ENCODE measurements at places on chromosomes 12 and 14.

GRCh38 chr12:127054531-127054930, 1212.4 kb upstream of the TMEM132C start:
- no peak for DNase-seq

GRCh38 chr12:6198985-6199530, 1.1 kb upstream of the CD9 start:
- no peak for DNase-seq

DNA sequence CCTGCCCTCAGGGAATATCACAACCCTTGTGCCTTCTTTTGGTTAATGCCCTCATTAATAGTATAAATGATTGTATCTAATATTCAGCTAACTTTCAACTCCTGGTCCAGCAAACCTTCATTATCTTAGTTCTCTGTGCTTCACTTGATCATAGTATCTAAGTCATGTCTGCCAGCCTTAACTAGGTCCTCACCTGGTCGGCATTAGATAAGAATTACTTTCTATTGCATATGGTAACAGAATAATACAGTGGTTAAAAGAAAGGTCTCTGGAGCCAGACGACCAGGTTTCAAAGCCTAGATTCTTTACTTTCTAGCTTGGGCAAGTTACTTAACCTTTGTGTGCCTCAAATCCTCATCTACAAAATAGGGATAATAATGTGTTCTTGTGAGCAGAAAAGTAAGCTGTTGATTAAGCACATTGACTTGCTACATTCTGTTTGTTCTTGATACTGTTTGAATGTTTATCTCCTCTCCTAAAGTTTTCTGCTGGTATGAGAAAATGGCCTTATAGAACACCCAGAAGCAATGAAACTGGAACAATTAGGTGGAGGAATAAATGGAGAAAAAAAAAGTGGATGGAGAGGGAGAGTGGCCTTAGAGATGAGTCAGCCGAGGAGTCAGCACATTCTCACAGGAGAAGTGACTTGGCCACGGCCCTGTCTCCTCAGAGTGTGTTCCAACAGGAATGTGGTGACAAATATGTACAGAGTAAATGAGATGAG, 176.1 kb downstream of the SLC25A21 start:
- DNase-seq: no peak

GRCh38 chr14:91284146-91284790, 39.8 kb upstream of the GPR68 start:
- DNase-seq: no peak

GRCh38 chr12:76830436-76830835, 48.4 kb downstream of the CSRP2 start:
- DNase-seq: no peak

GRCh38 chr14:69005432-69006148, 26.5 kb upstream of the ACTN1 start:
- no peak for DNase-seq

GRCh38 chr14:61470961-61471293, 149.5 kb downstream of the PRKCH start:
- DNase-seq: no peak

DNA sequence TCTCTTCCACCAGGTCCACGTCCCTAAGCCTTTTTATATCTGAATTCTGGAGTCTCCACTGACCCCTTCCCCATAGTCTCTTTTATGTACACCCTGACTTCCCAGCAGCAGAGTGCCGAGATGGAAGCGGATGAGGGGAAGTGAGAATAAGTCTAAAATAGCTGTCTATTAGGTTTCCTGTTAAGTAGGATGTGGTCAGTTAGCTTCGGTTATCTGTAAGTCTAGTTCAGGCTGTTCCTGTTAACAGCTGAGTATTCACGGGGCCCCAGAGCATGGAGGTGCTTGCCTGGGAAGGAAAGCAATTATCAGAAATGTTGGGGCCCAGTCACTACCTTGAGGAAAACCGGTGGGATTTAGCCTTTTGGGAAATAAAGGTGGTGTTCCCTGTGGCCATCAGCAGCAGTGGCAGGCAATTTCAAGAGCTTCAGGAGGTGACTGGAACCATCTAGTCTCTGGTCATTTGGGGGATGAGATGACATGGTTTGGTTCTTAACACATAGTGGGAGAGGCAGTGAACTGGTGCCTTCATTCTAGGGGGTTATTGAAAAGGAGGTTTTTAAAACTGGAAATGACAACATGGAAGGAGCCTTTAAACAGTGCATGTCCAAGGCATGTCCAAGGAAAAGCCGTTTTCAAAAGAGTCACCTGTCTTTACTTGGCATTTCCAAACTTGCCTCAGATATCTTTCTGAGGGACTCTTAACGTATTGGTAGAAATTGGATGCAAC, 21.8 kb downstream of the CHST11 start:
- no peak for DNase-seq

- no peak for DNase-seq
These were observed 12.6 kb upstream of the PLEKHD1 start for GRCh38 chr14:69471916-69472315.

DNA sequence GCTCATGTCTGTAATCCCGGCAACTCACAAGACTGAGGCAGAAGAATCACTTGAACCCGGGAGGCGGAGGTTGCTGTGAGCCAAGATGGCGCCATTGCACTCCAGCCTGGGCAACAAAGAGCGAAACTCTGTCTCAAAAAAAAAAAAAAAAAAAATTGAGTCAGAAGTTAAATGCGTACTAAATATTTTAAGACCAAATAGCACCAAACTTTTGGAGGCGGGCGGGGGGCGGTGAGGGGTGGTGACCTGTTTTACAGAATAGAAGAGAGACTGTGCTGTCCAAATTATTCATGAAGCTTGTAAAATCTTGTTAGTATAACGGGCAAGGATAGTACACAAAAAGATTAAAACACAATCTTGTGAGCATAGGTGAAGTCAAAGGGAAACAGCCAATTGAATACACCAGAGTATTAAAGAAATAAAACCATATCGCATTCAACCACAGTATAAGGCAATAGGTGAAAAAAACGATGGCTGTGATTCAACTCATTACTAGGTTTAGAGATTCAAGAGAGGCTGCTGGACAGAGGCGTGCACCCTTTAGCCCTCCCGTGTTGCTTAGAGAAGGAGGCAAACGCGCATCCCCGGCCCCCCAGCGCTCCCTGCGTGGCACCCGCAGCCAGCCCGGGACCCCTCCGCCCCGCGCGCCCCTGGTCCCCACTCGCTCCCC, 571 bp downstream of the ZNF891 start:
- no peak for DNase-seq

GRCh38 chr12:63164911-63165310, 13.9 kb upstream of the AVPR1A start:
- no peak for DNase-seq

DNA sequence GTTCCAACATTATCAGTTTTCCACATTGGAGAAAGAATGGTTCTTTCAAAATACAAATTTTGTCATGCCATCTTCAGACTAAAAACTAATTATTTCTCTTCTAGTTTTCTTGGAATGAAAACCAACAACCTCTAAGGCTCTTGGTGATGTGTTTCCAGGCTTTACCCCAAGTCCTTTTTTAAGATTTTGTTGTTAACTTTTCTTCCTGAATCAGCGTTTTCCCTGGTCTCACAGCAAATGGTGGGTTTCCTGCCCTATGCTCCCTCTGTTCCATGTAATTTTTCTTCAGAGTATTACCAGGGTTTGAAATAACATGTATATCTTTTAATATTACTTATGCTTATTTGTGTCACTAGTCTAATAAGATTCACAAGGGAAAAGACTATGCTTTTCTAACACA, 1311.9 kb downstream of the LRFN5 start:
- no peak for DNase-seq

DNA sequence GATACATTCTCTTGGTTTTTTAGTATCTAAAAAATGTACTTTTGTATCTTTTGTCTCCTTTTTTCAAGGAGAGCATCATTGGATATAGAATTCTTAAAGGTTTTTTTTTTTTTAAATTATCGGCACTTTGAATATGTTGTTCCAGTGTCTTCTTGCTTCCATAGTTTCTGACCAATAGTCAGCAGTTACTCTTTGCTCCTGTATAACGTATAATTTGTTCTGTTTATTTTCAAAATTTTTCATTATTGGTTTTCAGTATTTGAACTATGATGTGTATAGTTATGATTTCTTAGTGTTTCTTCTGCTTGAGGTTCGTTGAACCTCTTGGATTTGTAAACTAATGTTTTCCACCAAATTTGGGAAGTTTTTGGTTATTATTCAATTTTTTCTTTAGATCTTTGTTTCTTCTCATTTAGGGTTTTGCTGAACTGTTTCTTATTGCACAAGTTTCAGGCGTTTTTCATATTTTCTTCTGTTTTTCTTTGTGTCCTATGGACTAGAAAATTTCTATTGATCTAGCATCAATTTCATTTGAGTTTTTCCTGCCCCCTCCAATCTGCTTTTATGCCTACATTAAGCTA, 93.9 kb downstream of the PLBD1 start:
- no peak for DNase-seq

DNA sequence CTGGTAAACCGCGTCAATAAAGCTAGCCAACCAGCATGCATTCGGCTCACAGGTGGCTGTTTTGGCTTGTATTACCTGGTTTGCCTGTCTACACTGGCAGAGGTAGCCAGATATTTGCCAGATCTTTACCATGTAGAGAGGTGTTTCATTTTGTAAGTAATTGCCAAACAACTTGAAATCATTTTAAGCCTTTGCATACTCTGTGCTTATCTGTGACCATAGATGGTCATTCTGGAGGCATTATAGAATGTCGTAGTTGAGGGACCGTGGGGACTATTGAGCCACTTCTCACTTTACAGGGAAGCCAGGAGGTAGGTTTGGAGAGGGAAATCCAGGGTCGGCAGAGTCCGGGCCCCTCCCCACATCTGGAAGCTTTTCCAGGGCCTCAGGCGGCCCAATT, 5.9 kb downstream of the ADGRD1 start:
- no peak for DNase-seq

- no peak for DNase-seq
These were observed 11.2 kb upstream of the LBHD2 start for GRCh38 chr14:103072595-103073366.

DNA sequence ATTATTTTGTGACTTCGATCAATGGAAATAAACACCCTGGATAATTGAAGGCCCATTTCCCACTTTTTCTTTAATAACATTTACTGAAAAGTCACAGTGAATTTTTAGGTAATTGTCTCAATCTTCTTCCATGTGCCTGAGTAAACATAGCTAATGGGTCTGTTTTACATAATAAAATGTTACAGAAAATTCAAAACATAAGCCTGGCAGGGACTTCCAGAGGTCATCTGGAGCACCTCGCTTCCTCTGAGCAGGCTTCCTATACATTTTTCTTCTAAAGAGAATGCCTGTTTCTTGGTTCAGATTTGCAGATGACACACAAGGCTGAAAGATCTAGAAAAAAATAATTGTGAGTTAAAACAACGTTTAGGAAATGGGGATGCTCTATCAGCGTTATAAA, 183.8 kb upstream of the PDE3A start:
- no peak for DNase-seq

Data from T-helper 1 cell (primary cell).